ENCODE measurements at places on chromosomes 11 and 22.

- no peak for DNase-seq
Observed at GRCh38 chr11:47276923-47277322, 7.0 kb downstream of the MADD start.

DNA sequence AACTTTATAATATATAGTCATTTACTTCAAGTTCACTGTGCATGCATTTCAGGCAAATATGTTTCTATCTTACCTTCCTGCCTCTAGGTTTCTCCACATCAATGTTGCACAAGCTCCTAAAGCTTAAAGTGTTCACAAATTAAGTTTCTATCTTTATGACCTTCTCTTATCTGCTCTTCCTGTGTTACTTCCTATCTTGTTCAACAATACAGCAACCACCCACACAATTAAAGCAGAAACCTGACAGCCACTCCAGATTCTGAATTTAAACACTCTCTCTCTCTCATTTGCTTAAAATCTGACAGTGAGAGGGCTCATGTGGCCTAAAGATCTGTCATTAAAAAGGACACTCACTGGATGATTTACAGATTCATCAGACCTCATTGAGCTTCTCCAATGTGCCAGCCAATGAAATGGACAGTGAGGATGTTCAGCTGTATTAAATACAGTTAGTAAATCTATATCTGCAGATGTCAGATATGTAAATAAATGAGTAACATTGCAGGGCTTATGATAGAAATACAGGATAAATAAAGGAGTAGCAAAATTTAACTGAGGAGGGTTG, 10.9 kb downstream of the PDGFD start:
- no peak for DNase-seq

DNA sequence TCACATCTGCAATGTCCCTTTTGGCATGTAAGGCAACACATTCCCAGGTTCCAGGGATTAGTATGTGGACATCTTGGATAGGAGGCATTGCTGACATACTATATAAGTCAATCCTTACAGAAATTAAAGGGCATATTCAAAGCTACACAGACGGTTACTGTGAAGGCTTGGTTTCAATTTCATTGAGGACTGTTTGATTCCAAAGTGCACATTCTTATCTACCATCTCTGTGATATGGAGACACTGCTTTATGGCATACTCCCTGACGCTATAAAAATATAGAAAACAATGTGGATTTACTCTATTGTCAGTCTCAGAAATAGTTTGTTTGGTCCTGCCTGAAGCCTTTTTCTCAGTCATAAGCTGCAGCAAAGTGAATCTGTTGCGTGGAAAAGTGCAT, 1486.7 kb downstream of the FAM181B start:
- no peak for DNase-seq

DNA sequence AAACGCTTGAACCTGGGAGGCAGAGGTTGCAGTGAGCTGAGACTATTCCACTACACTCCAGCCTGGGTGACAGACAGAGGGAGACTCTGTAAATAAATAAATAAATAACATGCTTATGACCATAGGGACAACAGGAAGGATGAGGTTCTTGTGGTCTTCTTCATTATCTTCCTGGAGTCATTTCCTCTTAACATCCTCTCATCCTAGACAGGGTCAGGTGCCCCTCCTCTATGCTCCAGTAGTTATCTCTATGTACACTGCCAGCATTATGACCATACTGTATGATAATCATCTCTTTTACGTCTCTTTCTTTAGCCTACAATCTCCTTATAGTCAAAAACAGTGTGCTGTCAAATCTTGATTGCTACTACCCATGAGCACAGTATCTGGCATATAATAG, 17.7 kb downstream of the RAB30 start:
- peak; percentile 20 for DNase-seq

DNA sequence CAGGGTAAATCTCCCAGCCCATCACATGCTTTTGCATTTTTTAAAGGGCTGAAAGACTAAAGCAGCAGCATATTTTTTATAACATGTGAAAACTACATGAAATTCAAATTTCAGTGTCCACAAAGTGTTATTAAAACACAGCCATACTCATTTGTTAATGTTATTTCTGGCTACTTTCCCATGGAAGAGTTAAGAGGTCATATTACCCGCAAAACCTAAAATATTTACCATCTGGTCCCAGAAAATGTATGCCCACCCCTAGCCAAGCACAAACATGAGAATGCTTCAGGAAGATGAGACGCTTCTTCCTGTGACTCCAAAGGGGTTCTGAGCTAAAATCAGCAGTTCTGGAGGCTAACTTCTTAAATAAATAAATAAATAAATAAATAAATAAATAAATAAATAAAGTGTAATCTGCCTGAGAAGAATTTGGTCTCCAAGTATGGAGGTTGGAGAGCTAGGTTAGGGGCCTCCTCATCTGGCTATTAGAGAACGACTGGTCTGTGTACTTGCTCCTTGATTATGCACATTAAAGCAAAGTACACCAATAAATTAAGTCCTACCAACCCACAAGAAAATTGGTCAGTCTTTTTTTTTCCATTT, 9.7 kb downstream of the IMMP1L start:
- no peak for DNase-seq

DNA sequence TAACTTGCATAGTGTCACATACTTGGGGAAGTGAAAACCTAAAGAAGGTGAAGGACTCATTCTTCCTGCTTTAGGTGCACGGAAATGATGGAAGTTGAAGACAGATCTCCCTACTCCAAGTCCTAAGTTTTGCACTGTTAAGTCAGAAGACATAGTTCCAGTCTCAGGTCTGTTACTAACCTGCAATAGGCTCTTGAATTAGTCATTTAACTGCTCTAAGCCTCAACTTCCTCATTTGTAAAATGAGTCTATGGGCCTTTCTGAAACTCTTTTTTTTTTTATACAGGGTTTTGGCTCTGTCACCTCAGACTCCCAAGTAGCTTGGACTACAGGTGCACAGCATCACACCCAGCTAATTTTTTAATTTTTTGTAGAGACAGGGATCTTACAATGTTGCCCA, 30.8 kb upstream of the POU2AF1 start:
- DNase-seq = no peak

DNA sequence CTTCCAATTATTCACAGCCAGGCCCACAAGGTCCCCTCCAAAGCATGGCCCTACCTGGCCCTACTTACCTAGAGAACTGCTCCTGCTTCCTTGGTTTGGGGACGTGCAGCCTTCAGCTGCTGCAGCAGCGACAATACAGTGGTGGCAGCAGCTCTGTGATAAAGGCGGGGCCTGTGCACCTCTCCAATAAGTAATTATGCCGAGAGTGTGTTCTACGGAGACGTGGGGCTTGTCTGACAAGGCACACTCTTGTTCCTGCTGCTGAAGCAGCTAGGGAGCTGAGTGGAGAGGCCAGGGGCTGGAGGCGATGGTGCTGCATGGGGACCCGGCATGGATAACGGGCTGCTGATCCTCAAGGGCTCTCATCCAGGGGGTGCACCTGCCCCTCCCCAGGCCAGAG, 98.0 kb upstream of the THY1 start:
- DNase-seq = no peak

DNA sequence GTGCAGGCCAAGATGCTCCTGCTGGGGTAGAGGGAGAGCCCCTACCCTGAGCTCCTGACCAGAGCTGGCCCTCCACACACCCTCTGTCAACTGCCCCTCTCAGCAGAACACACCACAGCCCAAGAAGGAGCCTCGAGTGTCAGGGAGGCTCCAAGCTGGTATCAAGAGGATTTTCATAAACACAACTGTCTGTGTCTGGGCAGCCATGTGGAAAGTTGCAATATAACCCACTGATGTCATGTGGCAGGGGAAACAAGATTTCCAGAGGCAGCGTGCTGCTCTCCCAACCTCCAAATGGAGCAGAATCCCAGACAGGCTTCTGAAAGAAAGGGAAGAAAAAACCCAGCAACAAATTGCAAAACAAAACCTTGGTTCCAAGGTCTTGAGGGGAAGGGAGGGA, 569.9 kb downstream of the BUD13 start:
- no peak for DNase-seq

DNA sequence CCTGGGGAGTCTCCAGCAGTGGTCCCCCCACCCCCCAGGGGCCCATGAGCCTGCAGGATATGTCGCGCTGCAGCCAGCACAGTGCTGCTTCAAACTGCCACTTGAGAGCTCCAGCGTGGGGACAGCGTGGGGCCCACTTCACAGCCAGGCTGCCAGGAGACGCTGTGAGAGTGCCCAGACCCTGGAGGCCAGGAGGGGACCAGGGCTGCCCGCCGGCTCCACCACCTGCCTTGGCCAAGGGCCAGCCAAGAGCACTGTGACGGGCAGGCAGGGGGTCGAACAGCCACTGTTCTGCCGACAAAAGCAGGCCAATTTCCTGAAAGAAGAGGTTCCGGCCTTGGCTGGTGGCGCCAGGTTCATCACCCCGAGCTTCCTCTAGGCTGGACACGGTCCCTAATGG, 60.2 kb downstream of the FLRT1 start:
- no peak for DNase-seq

GRCh38 chr22:41380993-41381328, 781 bp upstream of the TEF start:
- DNase-seq = no peak

GRCh38 chr11:29135504-29135903, 881.3 kb downstream of the KCNA4 start:
- DNase-seq = no peak

Measured in CMK (cell line).